GM12878 (cell line): ENCODE measurements at places on chromosomes 7 and 10. TPM values are rescaled to one million over a fixed set of nuclear protein-coding genes. Genes with fewer than 3 reads are reported as not detected.
A peak's percentile ranks its signal among the peaks of the same experiment; 100 is the strongest.

Gene INPP5F
- polyA plus RNA-seq = 35.6 and 41.0 TPM in 2 replicates

Gene TFPI2
- polyA plus RNA-seq = 0.36 and 0.52 TPM in 2 replicates

Gene NUTM2B
- polyA plus RNA-seq = not detected in 2 replicates

Gene CDNF
- polyA plus RNA-seq = 0.48 and 1.2 TPM in 2 replicates

Gene C7orf25
- 2.3 and 2.7 TPM in 2 replicates for polyA plus RNA-seq

DNA sequence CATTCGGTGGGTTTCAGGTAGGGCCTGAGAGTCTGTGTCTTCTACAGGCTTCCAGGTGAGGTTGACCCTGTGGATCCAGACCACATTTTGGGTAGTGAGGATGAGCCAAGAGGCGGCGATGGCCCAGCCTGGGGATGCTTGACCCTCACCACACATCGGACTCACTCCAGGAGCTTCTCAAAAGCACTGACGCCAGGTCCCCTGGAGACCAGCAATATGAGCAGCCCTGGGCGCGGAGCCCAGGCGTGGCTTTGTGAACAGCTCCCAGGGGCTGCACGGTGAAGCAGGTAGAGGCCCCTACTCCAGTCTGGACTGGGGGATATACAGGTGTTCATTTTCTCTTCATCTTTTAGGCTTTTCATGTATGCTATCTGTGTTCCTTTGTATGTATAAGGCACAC, 139.7 kb upstream of the PCBD1 start:
- DNase-seq = no peak

DNA sequence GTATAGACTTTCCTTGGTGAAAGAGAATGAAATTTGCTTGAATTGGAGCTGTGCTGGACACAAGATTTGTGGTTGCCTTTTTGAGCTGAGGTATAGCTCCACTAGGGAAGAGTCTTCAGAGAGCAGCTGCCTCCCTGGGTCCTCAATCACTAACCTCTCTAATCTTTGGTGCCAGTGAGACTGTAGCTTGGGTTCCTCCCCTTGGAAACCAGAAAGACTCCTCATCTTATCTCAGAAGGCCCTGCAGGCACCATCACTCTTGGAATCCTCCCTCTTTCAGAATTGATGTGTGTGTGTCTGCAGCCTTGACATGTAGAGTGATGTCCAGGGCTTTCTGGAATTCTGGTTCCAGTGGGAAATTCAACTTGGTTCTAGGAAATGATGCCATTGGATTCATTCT, 426.5 kb downstream of the RPS24 start:
- no peak for DNase-seq

GRCh38 chr7:101626758-101627157, 2.3 kb downstream of the MYL10 start:
- DNase-seq = no peak

DNA sequence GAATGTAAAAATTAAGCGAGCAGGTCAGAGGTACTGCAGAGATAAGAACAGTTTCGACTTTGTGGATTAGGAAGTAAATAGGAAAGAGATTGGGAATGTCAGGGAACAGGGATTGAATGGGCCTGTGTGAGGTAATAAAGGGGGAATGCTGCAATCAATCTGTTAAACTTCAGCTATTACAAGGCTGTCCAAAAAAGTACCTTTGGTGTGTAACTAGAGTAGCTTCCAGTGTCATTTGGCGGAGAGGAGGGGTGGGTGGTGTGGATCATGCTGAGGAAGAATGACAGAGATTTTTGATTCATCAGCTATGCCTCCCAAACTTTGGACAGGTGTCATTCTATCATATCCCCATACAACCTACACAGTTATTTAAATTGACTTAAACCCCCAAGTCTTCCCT, 128.2 kb upstream of the RHEB start:
- DNase-seq = no peak

DNA sequence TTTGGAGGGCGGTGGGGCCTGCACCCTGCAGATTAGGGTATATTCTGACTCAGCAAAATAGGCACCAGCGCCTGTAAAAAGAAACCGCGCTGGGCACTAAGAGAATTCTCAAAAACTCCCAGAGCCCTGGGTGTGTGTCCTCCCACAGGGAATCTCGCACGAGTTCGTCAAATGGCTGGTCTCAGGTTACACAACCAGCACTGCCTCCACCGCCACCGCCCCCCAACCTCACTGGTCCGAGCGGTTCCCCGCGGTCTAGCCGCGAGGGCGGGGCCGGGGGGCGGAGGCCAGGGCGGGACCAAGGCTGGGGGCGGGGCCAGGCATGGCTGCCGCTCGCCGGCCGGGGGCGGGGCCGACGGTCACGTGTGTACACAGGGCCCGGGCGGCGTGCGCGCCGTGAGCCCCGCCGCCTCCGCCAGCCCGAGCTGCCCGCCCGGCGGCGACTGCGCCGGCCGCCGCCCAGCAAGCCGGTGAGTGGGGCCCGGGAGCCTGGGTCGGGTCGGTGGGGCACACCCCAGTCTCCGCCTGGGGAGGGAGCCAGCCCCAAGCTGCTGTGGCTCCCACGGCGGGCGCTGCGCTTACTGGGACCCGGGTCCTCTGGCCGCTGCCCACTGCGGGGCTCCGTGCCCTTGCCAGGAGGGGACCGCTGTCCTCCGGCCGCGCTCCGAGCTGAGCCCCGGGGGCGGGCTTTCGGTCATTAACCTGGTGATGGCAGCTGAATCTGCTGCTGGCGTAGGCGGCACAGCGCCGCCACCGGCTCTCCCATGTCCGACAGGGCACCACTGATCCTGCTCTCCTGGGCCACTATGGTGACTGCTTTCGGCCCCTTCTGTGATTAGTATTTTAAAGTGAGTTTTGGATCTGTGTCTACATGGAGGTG, at the start of gene GPR146:
GPR146 (plus strand) TSS at position 358 of the 880 bp plus-strand sequence. CDS start 12,970 bp downstream, outside the sequence.
- DNase-seq = no peak

- no peak for DNase-seq
Observed at GRCh38 chr10:109968953-109969759, 38.6 kb upstream of the ADD3 start.

DNA sequence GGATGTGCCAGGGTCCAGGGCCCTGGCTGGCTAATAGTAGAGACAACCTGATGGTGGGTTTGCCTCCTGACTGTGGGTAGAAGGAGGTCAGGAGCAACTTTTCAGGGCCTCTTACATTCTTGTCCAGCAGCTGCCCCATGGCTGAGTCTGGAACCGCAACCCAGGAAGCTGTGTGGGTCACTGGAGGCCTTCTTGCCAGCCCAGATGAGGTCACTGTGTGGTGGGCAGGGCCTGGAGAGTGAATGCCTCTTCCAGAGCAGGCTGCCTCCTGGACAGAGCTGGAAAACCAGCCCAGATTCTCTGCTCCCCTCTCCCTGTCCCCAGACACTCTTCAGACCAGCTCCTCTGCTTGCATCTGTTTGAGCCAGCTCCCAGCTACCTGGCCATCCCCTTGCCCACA, 43.5 kb upstream of the LEP start:
- no peak for DNase-seq

- peak; percentile 79 for DNase-seq
Observed at GRCh38 chr10:283916-284356, 148.7 kb downstream of the ZMYND11 start.

DNA sequence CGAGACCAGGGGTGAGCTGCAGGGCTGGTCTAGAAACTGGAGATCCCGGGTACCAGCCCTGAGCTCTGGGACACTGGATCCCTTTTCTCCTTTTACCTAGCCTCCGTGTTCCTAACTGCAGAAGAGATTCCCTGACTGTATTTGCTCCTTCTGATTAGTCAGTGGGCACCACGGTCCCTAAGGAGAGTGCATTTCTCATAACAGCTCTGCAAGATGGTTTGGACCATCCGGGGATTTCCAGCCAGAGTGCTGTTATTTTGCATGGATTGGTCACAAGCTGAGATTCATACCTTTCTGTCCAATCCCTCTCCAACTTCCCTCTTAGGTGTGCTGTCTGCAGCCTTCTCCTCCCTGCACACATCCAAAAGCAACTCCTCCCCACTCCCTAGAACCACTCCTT, 122.6 kb downstream of the MYL10 start:
- DNase-seq = no peak

DNA sequence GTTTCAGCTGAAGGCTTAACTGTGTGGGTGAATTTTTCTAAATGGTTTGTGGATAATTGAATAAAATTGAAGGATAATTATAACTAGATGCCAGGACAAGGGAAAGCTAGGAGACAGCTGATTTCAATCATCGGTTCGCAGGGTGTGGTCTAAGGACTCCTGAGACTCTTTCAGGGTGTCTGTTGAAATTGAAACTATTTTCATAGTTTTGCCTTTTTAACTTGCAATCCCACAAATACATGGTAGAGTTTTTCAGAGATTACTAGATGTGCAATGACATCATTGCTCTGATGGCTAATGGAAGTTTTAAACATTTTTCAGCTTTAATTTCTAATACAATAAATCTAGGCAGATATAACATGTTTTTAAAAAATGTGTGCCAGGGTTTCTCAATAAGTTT, 18.5 kb downstream of the TRUB1 start:
- DNase-seq = no peak

DNA sequence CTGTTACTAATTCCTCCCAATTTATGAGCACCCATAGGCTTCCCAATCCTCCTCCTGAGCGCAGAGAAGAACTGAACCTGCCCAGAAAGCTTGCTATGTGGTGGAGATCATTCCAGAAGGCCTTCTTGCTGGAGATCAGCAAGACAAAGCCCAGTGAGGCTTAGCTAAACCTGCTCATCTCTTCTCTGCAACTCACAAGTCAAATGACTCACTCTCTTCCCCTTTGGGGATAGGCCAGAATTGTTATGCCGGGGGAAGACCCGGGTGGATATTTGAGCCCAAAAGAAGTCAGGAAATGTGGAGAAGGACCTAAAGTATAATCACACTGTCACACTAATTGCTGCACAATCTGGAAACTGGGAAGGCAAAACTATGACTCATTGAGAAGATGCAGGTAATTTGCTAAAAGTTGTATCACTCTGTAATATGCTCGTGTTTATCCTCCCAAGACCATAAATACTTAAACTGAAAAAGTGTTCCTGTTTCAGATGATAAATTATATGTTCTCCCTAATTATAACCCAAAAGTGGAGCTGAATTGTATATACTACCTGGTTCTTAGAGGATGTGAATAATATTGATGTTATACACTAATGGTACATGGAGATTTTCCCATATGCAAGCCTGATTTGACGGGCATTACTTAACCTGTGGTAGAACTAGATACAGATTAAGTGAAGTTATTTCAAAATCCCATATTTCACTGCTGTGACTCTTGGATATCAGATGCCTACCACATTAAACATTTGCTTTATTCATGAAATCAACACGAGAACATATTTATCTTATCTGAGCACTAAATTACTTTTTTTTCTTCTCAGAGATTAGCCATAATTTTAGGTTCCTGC, 6.4 kb downstream of the NEBL start:
- DNase-seq = no peak

DNA sequence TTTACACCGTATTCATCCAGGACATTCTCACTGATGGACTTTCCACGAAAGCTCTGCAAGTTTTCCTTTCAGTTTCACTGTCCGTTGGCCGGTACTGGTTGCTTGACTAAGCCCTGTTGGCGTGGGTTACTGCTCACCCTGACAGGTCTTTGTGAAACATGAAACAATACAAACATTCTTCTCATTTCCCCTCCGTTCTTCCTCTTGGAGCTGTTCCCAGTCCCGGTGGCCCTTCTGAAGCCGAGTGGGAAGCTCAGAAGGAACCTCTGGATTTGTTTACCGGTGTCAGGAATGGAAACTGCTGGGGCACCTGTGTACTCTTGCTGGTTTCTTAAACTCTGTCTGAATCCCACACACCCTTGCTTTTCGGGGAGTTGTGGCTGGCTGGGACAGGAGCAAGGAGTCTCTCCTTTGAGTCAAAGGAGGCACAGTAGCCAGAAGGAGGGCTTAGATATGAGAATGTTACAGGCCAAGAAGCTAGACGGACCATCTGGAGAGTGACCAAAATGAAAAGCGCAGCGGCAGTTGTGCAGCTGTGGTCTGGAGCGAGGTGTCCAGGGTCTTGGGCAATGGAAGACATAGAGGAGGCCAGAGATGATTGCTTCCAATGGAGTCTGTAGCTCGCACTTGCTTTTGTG, 45.7 kb downstream of the LYZL2 start:
- DNase-seq = peak; percentile 61

- no peak for DNase-seq
Observed at GRCh38 chr10:24456322-24456721, 247.4 kb downstream of the KIAA1217 start.

DNA sequence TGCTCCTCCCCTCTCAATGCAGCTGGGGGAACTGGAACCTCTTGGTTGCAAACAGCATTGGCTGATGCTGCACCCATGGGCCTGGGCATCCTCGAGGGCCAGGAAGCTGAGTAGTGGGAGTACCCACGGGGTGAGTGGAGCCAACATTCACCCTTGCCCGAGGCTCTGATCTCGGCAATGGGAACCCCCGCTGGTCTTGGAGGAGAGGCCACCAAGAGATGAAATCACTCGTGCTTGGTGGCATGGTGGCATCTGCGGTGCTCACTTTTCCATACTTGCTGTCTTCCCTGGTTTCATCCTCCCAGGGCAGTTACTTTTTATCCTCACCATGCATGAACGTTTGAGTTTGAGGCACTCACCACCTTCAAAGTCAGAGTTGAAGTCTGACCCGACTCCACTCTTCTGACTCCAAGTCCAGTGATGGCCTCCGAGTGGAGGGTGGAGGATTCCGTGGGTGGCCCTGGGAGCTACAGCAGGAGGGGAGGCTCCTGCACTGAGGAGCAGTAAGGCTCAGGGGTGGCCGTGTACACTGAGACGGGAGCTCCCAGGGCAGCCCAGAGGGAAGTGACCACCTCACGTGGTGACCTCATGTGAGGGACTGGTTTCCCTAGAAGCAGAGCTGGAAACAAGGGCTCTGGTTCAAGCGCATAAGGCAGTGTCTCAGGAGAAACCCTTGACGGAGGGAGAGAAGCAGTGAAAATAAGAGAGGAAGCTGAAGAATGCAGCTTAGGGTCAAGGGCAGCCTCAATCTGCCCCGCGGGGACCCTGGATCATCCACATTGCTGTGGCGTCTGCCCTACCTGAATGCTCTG, 349.1 kb downstream of the TCERG1L start:
- no peak for DNase-seq

- DNase-seq = no peak
Observed at GRCh38 chr7:136637813-136638212, 230.6 kb upstream of the CHRM2 start.

- no peak for DNase-seq
Observed at GRCh38 chr10:70832852-70833528, 17.2 kb downstream of the SGPL1 start.

- no peak for DNase-seq
Observed at GRCh38 chr7:80105701-80106408, 28.8 kb upstream of the GNAI1 start.
